ENCODE measurements at places on chromosomes 5 and 9.

DNA sequence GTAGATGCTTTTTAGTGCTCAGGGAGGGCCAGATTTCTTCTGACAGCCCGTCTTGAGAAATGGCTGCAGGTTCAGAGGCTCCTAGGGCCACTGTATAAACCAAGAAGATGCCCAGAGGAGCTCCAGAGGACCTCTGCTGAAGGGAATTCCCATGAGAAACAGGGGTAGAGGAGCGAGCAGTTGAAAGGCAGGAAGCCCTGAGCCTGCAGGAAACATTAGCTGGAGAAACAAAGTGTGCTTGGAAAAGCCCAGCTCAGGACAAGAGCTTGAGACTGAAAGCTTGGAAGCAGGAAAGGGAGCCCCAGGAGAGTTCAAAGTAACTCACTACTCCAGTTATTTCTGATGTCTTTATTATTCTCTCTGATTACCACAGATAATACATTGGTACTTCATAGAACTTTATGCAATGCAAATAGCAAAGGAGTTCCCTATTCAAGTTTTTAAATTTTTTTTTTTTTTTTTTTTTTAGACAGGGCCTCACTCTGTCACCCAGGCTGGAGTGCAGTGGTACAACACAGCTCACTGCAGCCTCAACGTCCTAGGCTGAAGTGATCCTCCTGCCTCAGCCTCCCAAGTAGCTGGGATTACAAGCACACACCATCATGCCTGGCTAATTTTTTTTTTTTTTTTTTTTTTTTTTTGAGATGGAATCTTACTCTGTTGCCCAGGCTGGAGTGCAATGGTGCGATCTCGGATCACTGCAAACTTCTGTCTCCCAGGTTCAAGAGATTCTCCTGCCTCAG lies 16.5 kb downstream of the HBEGF start:
- no peak for DNase-seq

DNA sequence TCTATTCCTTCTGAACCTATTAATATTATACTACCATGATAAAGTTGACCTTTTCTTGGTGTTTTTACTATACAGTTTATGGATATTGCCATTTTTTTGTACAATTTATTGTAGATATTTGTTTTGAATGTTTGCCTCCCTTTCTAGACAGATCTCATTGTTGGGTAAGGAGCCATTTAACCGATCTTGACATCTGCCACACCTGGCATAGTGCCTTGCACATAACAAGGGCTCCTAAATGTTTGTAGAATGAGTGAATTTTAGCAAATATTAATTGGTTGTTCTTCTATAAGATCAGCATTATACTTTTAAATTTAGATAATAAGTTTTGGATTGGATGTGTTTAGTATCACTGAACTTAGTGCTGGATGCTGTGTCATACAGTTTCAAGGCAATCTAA lies 175.3 kb downstream of the GDNF start:
- no peak for DNase-seq

GRCh38 chr5:33299621-33300208 lies 141.1 kb upstream of the TARS1 start:
- no peak for DNase-seq

DNA sequence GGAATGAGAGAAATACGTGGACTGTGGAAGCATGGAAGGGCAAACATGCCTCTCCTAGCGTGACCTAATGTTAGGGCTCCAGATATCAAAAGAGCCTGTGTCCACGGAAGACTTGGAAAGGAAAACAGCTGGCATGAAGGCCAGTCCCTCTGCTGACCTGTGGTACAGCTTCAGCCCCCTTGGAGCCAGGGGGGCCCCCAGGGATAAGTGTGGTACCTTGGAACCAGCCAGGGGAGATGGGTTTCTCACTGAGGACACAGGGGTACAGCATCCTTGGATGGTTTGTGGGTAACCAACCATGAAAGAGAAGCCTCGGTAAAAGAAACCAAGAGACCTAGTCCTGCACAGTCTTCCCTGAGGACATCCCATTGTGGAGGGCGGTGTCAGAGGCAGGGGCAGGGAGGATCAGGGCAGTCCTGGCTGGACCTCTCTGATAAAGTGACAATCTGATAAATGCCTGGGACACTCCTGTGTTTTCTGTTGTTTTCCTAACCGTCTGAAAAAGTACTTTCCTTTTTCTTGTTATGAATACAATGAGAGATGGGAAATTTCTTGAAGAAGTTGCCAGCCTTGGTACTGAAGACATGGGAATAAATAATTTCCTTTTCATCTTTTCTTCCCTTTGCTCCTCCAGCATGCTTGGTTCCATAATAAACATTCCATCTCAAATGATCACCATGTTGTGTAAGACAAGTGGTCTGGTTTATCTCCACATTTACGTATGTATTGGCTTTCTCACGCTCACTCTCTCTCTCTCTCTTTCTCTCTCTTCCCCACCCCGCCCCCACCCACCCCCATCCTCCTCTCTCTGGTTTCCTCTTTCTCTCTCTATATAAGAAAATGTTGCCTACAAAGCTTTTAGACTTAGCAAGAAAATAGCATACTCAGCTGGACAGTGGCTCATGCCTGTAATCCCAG lies 102.1 kb downstream of the SUSD1 start:
- no peak for DNase-seq

GRCh38 chr5:82599692-82600091 lies 321.5 kb upstream of the RPS23 start:
- DNase-seq: no peak

DNA sequence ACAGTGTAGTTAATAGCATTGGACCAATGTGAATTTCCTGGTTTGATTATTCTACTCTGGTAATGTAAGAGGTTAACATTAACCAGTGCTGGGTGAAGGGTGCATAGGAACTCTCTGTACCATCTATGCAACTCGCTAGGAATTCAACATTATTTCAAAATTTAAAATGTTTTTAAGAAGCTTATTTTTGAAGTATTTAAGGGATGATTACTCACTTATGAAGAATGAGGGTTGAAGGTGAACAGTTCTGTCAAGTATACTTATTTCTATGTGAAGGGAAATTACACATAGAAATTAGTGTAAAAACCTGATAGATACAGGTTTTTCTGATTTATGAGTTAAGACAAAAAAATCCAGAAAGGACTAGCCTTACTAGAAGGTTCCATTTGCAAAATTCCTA lies 165.8 kb downstream of the INSYN2B start:
- no peak for DNase-seq

DNA sequence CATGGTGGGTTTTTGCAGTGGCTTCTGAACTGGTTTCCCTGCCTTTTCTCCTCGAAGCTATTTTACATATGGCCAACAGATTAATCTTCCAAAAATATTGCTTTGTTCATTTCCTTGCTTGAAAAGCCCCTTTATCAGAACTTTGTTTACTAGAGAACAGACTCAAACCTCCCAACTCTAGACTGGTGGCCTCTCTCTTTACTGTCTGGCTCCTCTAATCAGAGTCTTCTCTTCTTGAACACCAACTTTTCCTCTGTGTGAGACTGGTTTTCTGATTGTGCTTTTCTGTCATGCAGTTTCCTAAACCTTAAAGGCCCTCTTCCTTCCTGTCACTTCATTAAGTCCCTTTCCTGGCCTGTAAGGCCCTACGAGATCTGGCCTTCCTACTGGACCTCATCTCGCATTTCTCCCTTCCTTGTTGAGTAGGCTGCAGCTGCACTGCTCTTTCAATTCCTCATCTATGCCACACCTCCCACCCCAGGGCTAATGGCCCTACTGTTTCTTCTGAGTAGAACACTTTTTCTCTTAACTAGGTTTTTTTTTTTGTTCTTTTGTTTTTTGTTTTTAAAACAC lies 5.7 kb downstream of the C9orf43 start:
- DNase-seq: no peak

DNA sequence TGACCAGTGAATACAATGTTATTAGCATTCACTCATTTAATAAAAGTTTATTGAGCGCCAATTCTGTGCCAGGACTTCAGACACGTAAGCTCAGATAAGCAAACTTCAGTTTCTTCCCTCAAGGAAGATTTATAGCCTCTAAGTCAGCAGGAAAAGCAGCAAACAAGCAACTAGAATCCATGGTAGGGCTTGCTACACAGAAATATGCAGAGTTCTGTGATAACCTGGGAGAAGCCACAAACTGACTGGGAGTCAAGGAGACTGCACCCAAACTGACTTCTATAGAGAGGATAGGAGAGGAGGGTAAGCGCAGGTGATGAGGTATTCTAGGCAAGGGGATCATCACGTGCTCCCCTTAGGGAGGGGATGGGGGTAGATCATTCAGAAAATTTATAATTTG lies 1.4 kb upstream of the OGN start:
- DNase-seq: no peak

- DNase-seq: no peak
Observed at GRCh38 chr5:137072361-137073115, 426.6 kb downstream of the SPOCK1 start.

DNA sequence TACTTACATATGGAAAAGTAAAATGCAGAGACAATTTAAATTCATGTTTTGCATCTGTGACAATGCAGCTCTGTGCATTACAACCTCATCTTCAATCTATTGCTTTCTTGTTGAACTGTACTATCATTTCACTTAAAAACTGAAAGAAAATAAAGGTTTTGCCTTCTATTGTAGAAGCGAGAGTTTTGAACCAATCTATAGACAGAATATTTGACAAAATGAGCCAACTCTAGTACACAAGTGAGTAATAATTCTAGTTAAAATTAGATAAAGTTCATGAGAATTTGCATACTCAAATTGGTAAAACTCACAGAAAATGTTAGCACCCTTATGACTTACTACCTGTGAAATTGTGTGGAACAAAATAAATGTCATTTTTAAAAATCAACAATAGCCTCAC lies 123.7 kb downstream of the EDIL3 start:
- DNase-seq: no peak

DNA sequence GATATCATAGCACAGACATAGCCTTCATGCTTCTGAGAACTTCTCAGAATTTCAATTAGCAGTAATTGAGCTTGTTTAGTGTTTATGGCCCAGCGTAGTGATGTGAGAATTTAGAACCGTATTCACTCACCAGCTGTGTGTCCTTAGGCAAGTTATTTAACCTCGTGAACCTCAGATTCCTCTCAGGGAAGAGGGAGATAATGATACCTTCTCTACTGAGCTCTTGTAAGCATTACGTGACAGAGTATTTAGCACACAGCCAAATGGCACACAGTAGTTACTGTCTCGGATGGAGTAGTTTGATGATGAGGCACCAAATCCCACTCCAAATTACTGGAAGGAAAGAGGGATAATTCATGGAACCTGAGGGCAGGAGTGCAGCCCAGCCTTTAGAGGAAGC lies 429.3 kb downstream of the CCDC171 start:
- DNase-seq: no peak

DNA sequence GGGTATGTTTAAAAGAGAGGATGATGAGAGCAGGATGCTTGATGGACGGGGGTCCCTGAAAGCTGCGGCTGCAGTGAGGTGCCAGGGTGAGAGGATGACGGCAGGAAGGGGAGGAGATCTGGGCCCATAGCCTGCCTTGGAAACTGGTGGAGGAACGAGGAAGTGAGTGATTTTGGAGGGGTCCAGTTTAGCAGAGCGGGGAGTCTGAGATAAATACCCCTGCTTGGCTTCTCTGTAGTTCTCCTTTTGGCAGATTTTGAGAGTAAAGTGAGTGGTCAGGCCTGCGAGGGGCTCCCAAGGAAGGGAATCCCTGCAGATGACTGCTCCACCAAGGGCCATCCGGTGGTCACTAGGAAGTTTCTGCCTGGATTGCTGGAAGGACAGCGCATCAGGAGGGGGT lies 98.5 kb upstream of the PTCH1 start:
- no peak for DNase-seq

DNA sequence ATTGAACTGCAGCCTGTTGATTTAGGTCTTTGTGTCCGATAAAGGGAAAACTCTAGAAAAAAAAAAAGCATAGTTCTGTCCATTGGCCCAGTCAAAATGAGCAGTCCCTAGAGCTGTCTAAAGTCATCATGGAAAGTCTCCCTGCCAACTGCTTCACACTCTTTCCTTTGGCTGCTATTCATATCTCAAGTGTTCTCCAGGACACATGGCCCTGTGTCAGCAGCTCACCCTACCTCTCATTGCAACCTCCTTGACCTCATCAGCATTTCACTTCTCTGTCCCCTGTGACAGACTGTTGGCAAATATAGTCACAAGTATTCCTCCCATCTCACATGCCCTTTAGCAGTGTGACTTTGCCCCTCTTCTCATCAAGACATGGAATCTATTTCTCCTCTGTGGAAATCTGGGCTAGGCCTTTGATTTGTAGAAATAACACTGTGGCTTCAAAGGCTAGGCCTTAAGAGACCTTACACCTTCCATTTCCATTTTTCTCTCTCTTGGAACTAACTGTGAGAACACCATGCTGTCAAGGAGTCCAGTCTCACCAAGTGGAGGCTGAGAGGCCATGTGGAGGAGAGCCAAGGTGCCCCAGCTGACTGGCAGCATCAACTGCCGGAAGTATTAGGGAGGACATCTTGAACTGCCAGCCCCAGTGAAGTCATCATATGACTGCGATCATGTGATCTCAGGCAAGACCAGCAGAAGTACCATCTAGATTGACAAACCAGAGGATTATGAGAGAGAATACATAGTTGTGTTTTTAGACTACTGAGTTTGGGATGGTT lies 149.4 kb upstream of the TARS1 start:
- DNase-seq: no peak

DNA sequence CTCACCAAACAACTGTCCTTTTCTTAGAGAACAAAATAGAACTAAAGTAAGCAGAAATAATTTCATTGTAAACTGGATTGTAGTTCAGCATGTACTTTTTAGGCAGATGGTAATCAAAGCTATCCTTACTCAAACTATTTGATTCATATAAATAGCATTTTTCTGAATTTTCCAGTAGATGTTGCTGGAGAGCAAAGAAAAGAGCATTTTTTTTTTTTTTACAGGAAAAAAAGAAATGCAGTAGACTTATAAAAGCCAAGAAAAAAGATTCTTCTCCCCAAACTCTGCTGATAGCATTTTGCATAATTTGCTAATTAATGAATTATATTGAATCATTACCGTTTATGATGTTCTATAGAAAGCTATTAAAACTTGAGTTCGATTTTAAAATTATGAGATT lies 715.3 kb upstream of the WWC1 start:
- no peak for DNase-seq

- no peak for DNase-seq
Observed at GRCh38 chr5:119357808-119358529, 2.1 kb downstream of the TNFAIP8 start.

DNA sequence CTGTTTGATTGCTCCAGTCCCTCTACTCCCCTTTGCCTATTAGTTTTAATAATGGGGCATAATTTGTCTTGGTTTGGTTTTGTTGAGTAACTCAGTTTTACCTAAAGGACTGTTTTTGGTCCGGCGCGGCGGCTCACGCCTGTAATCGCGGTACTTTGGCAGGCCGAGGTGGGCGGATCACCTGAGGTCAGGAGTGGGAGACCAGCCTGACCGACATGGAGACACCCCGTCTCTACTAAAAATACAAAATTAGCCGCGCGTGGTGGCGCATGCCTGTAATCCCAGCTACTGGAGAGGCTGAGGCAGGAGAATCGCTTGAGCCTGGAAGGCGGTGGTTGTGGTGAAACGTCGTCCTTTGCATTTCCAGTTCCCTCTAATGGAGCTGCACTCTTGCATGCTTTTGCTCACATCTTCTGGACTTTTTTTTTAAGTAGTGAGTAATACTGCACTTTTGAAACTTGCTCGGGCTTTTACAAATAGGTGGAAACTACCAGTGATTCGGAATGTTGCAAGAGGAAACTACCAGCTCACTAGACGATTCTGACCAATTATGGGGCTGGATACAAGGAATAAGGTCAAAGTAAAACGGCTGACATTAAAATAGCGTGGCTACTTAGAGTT lies 721 bp upstream of the MAML1 start:
- no peak for DNase-seq
